ENCODE measurements at places on chromosomes 7 and 10. TPM values are rescaled to one million over a fixed set of nuclear protein-coding genes. Genes with fewer than 3 reads are reported as not detected.
A peak's percentile ranks its signal among the peaks of the same experiment; 100 is the strongest.

Gene ZNF33A
- 15.9 TPM for total RNA-seq

Gene GRM8
- 0.27 TPM for total RNA-seq

Gene SPDYE8
- not detected for total RNA-seq

Gene CCAR1
- 89.2 TPM for total RNA-seq

Gene EMX2
- 0.08 TPM for total RNA-seq

Gene GSAP
- 1.5 TPM for total RNA-seq

- no peak for DNase-seq
Observed at GRCh38 chr7:33885290-33886148, 19.8 kb upstream of the BMPER start.

DNA sequence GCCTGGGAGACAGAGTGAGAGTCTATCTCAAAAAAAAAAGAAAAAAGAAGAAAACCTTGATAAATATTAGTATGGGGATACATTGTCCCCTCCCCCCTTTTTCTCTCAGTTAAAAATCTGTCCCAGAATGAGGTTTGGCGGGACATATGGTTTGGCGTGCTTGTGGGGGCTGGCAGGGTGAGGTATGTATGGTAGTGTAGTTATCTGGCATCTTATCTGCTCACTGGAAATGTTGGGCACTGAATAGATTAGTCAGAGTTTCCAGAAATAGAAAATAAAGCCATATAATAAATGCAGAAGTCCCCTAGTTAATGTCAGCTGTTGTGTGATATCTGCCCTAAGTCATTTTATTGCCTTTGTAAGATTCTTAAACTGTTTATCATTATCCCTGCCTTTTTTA, 397.5 kb upstream of the GALNT17 start:
- DNase-seq = no peak

DNA sequence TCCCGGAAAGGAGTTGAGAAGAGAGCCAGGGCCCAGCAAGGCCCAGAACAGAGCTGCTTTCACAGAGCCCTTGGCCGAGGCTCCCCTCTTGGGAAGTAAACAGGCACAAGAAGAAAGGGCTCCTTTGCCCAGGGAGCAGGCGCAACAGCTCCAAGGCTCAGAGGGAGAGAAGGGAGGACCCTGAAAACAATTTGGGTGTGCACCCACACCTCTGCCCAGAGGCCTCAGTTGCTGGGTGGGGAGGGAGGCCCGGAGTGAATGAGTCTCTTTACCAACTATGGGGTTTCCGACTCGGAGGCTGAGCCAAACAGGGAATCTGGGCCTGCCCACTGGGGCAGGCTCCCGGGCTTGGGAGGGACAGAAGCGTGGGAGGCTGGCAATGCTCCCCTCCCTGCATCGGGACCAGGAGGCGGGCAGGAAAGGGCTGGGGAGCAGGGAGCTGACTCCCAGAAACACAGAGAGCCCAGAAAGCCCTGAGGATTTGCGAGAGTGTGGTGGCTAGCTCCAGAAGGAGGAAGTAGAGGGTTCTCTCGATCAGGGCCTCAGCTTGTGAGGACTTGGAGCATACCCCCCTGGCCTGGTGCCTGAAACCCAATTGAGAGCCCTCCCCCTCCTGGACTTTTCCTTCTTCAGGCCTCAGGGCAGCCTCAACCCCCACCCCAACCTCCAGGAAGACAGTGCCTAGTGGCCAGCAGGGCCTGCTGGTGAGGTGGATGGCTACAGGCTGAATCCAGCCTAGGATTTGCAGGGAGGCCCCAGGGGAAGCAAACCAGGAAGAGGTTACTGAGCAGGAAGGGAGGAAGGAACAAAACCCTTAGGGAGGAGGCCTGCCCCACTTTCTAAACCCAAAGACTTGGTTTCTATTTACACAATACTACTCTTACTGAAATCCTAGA, 6.2 kb downstream of the C10orf105 start:
- no peak for DNase-seq

GRCh38 chr10:89643431-89643811, 1.6 kb downstream of the PANK1 start:
- no peak for DNase-seq

DNA sequence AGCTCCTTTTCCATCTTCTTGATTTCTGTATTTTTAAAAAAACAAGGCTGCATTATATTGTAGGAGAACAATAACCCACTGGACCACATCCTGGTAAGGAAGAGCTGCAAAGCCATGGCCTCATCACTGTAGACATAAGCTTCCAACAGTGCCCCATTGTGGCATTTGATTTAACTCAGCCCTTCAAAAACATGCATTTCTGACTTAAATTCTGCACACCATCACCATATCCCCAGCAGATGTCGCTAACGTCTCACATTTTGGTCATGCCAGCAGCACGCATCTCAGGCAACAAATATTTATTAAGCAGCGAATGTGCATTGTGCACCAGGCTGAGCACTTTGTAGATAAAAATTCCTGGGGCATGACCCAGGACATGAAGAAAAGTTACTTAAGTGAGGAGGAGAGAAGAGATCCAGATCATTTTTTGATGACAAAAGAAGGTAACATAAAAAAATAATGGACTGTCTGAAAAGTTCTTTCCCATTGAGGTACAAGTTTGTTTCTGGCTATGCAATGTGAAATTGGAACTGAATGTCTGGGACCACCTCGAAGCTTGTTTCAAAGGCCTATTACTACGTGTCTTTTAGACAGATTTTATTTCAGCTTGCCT, 164.6 kb upstream of the CDCA7L start:
- peak; percentile 86 for DNase-seq

GRCh38 chr10:101400585-101400984, 46.6 kb downstream of the BTRC start:
- no peak for DNase-seq

DNA sequence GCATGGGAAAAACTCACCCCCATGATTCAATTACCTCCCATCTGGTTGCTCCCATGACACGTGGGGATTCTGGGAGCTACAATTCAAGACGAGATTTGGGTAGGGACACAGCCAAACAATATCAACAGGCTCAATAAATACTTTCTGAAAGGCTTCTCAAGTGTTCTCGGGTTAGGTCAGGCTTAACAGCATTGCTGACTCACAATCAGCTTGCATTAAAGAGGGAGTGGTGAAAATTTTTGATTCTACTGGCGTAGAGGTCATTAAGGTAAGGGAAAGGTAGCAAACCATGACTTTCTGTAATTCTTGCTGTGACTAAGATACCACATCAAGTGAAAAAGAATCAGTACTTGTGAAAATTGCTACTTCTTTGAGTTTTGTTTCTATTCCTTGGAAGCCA, 126.4 kb downstream of the JCAD start:
- DNase-seq = no peak

GRCh38 chr10:128337860-128338378, 211.7 kb upstream of the MKI67 start:
- DNase-seq = no peak

DNA sequence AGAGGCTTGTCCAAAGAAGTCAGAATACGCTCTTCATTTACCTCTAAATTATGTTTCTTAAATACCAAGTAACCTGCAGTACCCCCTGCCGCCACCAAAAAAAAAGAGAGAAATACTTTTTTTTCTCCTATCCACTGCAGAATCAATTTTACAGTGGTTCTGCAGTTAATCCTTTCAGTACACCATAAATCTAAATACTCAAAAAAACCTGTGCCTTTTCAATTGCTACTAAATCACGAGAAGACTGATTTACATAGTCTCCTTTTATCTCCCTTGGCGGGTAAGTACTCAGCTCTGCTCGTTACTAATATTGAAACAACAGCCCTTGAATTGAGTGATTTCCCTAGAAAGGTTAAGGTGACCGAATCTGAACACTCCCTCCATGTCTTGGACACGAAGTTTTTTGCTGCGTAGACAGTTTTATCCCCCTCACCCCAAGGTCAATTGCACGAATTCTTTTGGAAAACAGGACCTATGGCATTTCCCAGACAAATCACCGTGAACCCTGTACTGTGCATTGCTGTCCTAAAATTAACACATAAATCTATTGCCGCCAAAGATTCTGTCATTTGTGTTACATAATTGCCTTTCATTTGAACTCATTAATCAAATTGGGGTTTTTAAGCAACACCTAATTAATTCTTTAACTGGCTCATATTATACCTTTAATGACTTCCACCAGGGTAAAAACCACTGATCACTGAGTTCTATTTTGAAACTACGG, 512 bp upstream of the VIM start:
- peak; percentile 68 for DNase-seq

- peak; percentile 73 for DNase-seq
Observed at GRCh38 chr10:102352066-102352715, 43.3 kb upstream of the NFKB2 start.

GRCh38 chr7:32496052-32496813, 944 bp downstream of the AVL9 start:
- DNase-seq = no peak

DNA sequence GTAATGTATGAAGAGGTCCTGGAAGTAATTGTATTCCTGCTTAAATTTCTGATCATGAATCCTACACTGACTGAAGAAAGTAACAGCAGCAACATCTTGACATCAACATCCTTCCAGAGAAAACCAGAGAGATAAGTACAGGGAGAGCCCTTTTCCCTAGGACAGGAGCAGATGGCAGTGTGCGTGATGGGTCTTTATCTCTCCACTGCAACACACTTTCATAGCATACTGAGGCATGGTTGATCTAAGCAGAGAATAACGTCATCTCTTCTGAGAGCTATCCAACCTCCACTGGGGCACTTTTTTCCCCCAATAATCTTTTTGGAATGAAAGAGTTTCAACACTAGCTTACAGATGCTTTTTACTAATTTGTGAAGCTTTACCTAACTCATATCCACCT, 342 bp downstream of the OR2A25 start:
- no peak for DNase-seq

GRCh38 chr7:50352282-50352681, 47.8 kb downstream of the IKZF1 start:
- DNase-seq = no peak

- no peak for DNase-seq
Observed at GRCh38 chr7:121073463-121074099, 85.1 kb downstream of the CPED1 start.
